Stimulated activated CD8-positive, alpha-beta memory T cell treated with anti-CD3 and anti-CD28 coated beads, Interleukin-2, amount 100 ng/mL, for 1 hour (primary cell): ENCODE measurements at places on chromosomes 7 and 10.

- DNase-seq = no peak
These were observed 18.6 kb upstream of the GATA3 start for GRCh38 chr10:8035641-8036470.

- no peak for DNase-seq
These were observed 410.0 kb upstream of the FOXK1 start for GRCh38 chr7:4272141-4272540.

GRCh38 chr10:49136525-49136924 lies 2.7 kb upstream of the FAM170B start:
- no peak for DNase-seq

GRCh38 chr7:105682341-105683060 lies 101.2 kb upstream of the EFCAB10 start:
- no peak for DNase-seq

GRCh38 chr10:33537066-33537465 lies 202.6 kb upstream of the NRP1 start:
- DNase-seq = no peak

- no peak for DNase-seq
These were observed 3.9 kb downstream of the CASD1 start for GRCh38 chr7:94513565-94513860.

GRCh38 chr10:12703813-12704212 lies 297.7 kb downstream of the CCDC3 start:
- DNase-seq = no peak

- no peak for DNase-seq
These were observed 10.1 kb upstream of the LAT2 start for GRCh38 chr7:74199551-74200355.

- no peak for DNase-seq
These were observed 13.3 kb upstream of the ACSL5 start for GRCh38 chr10:112360308-112361270.

- no peak for DNase-seq
These were observed 167.0 kb upstream of the CDK1 start for GRCh38 chr10:60611291-60611747.

GRCh38 chr10:37535459-37536246 lies 321.8 kb downstream of the ZNF248 start:
- DNase-seq = no peak

GRCh38 chr7:136163340-136163801 lies 186.2 kb upstream of the MTPN start:
- DNase-seq = no peak

- DNase-seq = no peak
These were observed 97.3 kb downstream of the PPP1R9A start for GRCh38 chr7:95004618-95005247.

DNA sequence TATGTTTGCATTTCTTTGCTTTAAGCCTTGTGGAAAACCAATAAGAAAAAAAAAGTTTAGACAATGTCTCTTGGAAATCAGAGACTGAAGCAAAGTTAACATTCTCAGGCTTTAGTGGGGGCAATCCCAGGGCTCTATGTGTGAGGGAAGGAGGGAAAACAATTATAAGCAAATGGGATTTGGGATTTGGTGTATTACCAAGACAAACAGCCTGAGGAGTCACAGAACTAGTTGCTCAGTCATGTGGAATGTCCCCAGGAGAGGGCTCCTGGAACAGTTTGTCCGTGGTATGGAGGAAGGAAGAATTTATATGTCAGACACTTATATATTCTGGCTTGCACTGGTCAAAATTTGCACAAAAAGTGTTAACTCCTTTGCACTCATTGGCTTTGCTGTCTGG lies 562.9 kb upstream of the TPK1 start:
- DNase-seq = no peak

DNA sequence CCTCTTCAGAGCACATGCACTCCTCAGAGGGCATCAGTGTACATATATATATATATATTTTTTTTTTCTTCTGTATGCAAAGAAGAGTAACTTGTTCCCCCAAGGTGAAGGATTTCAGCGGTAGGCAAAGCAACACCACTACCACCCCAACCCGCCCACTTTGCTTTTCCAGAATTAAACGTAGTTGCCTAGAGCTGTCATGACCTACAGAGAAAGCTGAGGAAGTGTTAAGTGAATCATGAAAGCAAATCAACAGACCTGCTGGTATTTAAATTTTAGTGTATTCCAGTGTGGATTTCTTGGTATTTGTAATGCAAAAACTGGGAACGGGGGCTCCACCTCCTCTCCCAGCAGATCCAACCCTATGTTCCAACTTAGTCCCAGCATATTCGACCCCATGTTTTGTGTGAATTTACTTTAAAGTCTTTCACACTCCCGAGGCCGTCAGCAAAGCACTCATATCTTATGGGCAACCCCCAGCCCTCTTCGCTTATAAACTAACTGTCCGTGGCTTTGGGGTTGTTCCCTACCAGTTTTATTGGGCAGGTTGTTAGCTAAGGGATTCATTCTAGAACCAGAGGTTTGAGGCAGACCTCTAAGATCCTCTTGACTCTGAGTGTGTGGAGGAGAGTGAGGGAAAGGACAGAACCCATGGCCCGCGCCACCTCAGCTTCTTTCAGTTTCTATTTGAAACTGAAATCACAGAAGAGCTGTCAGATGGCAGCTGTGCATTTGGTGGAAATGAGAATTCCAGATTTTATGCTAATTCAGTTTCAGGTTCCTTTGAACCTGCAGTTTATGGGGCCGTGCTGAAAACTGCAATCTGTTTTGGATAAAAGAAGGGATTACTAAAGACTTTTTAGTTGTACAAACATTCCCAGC lies 450.2 kb upstream of the GALNT17 start:
- DNase-seq = no peak

DNA sequence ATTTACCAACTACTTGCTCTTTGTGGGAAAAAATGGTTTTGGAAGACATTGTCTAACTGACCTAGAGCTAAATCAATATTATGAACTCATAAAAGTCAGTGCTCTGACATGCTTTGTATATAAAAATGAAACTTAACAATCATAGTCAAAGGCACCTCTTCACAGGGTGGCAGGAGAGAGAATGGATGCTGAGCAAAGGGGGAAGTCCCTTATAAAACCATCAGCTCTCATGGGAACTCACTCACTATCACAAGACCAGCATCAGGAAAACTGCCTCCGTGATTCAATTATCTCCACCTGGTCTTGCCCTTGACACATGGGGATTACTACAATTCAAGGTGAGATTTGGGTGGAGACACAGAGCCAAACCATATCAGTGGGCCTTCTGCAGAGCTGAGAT lies 417.6 kb upstream of the AUTS2 start:
- no peak for DNase-seq

DNA sequence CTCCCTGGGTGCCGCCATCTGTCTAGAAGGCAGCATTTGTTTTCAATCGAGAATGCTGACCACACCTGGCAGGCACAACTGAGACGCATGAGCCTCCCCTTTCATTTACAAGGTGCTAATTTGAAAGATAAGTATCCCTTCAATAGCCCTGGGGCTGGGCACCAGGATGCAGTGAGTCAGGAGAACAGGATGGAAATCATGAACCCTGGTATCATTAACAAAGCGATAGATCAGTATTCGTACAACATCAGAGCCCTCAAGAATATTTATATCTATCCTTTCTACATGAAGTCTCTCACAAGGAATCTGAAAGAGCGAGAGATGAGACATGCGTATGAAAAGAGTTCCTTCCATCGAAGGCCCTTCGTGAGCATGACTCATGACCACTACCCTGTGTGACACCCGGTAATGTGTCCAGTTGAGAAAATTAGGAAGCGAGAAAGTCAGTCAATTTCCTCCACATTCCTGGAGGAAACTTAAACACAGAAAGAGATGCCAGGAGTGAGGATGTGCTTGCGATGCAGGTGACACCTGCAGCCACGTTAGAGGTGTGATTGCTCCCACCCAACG lies 123.1 kb upstream of the PITRM1 start:
- DNase-seq = no peak

- no peak for DNase-seq
These were observed 217.1 kb upstream of the FRMD4A start for GRCh38 chr10:14547816-14548215.
